ENCODE measurements at places on chromosomes 7 and 10. TPM values are rescaled to one million over a fixed set of nuclear protein-coding genes. Genes with fewer than 3 reads are reported as not detected.

The SHH gene
- total RNA-seq: not detected

The TEX47 gene
- not detected for total RNA-seq

The ZNF273 gene
- total RNA-seq: 6.0 TPM

The GHITM gene
- total RNA-seq: 142 TPM

The PON1 gene
- total RNA-seq: not detected

The CALML5 gene
- 16.6 TPM for total RNA-seq

The PTPN20 gene
- total RNA-seq: 1.8 TPM

The SPDYE6 gene
- not detected for total RNA-seq

The TYW1B gene
- total RNA-seq: 1.00 TPM

The ZNF775 gene
- 1.3 TPM for total RNA-seq

The TSPAN15 gene
- total RNA-seq: 3.4 TPM

The AGAP3 gene
- 76.1 TPM for total RNA-seq

The IL2RA gene
- 1.4 TPM for total RNA-seq

The ENO4 gene
- not detected for total RNA-seq

DNA sequence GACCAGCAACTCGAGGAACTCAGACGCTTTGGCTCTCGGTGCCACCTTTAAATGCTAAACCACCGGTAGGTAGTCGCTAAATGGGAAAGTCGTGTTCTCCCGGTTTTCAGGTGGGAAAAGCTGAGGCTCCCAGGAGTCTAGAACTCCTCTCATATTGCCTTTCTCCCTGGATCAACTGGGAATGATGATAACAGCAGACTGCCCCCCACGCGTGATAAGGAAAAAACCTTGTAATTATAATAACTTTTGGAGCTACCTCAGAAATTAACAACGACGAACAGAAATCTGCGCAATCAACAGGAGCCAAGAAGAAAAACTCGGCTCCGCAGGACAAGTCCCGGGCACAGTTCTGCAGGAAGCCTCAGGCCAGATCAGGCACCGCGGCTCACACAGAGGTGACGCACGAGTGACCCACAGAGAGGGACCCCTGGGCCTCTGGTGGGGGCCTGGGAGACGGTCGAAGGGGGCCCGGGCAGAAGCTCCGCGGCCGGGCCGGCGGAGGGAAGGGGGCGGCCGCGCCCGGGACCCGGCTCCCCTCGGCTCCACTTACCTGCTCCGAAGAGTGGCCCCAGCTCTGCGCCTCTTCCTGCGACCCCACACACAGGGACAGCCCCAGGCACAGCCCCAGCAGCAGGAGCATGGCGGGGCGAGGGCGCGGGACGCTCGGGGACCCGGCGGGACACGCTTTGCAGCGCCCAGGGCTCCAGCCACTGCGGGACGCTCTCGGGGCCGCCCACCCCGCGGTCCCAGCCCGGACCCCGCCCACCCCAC, at the start of gene ITIH5:
TSS of gene ITIH5 (minus strand) at position 714 of the 771 bp plus-strand sequence. CDS start at position 640, 74 bp downstream.
- ATAC-seq: peak; percentile 31

GRCh38 chr7:91655656-91656055, 224.8 kb downstream of the MTERF1 start:
- no peak for ATAC-seq

DNA sequence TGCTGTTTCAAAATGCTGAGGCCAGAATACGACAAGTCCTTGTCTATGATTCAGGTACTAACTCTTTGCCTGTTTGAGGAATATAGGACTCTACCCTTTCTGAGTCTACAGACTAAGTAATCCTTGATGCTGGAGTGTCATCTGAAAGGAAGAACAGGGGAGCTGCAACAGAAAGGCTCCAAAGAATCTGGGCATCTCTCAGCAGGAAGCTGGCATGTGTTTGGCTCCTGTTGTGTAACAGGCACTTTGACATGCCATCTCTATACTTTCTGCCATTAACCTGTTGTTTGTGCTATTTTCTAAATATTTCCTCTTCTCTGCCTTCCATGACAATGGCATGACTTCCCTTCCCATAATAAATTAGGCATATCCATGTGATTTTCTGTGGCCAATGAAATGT, 409.5 kb downstream of the ADRA2A start:
- ATAC-seq: no peak

DNA sequence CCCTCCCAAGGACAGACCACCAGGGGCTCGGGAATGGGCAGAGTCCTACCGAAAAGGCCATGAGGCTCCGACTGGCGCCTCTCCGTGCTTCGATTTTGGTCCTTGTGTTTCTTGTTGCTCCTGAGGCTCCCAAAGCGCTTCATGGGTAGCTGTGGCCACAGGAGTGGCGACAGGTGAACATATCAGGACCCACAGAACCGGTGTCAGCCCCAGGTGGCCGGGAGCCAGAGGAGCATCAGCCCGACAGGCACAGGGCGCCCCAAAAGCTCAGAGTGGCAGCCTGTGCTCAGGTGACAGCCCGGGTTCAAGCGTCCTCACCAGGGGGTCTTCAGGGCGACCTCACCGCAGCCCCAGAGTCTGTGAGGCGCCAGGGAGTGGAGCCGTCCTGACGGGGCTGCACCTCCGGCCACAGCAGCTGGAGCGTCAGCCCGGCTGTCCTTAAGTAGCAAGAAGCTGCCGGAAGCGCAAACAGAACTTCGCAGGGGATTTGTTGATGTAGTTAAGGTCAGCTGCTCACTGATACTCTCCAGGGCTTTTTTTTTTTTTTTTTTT, 141.0 kb downstream of the PRKAG2 start:
- ATAC-seq: no peak

DNA sequence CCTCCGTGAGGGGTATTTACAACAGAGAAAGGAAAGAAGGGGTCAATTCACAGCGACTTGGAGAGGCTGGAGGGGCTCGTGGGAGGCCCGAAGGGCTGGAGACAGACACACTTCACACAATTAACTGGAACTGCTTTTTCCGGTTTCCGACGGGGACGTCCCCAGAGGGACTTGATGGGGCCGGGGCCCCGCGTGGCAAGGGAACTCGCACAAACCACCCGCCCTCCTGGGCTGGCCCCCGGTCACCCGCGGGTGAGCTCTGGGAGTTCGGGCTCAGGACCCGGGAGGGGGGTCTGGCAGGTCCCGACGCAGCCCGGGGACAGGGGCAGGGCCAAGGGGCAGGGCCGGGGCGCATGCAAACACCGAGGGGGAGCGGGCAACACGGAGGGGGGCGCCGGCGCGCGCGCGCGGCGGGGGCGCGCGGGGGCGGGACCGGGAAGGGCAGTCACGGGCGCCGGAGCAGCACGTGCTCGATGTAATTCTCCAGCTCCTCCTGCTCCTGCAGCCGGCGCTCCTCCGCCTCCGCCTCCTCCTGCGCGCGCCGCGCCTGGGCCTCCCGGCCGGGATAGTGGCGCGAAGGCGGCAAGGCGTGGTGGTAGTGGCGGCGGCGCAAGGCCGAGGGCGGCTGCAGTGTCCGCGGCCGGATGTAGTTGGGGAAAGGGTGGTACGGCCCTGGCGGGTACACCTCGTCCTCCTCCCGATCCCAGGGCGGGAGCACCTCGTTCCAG, 2.7 kb downstream of the VGF start:
- ATAC-seq: peak; percentile 40

GRCh38 chr10:115118346-115118745, 25.2 kb downstream of the ATRNL1 start:
- no peak for ATAC-seq

DNA sequence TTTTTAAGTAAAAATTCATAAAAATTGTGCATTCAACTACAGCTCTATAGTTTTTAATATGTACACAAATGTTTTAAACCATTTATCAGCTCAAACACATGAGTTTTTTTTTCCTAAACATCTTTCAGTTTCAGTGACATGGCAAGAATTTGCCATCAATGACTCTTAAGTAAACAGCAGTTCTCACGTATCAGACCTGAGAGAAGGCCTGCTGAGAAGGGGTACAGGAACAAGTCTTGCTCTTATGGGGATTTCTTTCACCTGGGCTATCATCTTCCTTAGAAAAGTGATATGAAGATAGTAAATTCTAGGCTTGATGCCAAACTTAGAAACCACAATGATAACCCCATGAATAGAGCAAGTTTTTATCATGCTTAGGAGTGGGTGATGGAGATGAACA, 467.8 kb downstream of the ARL4A start:
- no peak for ATAC-seq

DNA sequence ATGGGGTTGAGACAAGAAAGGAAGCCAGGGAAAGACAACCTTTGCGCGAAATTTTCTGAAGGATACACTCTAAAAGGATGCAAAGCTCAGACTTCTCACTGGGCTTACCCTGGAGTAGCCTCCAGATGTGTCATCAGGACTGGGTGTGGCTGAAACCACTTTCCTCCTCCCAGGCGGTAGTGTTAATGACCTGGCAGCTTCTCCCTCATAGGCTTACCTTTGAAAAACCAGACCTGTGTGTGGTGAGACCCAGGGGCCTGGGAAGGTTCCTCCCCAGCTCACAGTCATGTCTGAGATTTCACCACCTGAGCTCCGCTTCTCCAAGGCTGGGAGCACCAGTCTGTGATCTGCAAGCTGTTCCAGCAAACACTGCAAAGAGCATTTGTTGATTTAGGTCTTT, 93.7 kb downstream of the EPC1 start:
- ATAC-seq: peak; percentile 99

- ATAC-seq: peak; percentile 69
These were observed 28.4 kb upstream of the SEMA3E start for GRCh38 chr7:83677180-83677866.

- no peak for ATAC-seq
These were observed 12.2 kb downstream of the KCNMA1 start for GRCh38 chr10:77625379-77625778.

DNA sequence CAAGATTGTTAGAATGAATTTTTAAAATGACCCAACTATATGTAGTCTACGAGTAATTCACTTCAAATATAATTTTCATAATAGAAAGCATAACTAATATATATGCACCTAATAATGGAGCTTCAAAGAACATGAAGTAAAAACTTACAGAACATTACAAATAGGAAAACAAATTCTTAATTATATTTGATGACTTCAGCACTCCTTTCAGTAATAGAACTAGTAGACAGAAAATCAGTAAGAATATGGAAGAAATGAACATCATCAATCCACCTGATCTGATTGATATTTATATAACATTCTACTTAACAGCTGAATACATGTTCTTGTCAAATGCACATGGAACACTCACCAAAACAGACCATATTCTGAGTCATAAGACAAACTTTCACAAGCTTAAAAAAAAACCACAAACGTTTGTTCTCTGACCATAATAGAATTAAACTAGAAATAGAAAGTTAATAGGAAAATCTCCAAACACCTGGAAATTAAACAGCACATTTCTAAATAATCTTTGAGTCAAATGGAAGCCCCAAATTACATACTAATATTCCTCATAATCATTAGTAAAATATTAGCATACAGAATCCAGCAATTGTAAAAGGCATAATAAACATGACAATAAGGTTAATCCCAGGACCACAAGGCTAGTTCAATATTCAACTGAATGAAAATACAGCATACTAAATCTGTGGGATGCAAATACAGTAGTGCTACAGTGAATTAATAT, 48.0 kb downstream of the BRAF start:
- no peak for ATAC-seq

- no peak for ATAC-seq
These were observed 52.7 kb downstream of the EEPD1 start for GRCh38 chr7:36205803-36206202.

DNA sequence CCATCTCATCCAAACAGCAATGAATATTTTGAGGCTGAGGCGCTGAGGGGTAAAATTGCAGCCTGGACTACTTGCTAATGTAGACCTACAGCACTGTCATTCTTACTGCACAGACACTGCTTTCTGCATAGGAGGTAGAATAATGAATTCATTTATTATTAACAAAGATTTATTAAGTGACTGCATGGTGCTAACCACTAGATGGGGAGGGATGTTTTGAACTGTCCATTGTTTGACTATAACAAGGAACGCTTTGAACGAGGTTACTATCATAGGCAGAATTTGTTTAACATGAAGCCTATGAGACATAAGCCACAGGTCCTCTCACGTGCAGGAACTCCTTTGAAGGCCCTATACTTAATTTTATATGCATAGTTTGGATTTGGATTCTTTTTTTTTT, 143.8 kb downstream of the CFTR start:
- ATAC-seq: no peak

DNA sequence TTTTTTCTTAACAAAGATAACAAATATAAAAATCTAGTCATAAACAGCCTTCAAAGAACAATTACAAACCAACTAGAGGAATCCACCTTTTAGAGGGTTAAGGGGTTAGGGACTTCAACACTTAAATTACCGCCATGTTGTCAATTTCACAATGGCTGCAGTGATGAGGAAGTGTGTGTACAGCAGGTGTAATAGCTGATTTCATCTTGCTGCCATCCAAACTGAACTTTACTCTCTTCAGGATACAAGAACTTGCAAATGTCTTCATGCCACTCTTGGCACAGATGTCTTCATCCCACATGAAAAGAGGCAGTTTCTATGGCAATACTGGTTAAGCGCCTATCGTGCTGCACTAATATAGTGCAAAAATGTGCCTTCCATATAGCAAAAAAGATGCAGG, 401.0 kb downstream of the PHF14 start:
- ATAC-seq: no peak

GRCh38 chr10:93482145-93482834, at the start of gene MYOF:
Gene MYOF, minus strand, starts transcription at chr10:93482334. Its CDS starts 140 bp downstream, at chr10:93482194.
- peak; percentile 88 for ATAC-seq

GRCh38 chr7:92740700-92741126, 95.7 kb downstream of the CDK6 start:
- no peak for ATAC-seq

DNA sequence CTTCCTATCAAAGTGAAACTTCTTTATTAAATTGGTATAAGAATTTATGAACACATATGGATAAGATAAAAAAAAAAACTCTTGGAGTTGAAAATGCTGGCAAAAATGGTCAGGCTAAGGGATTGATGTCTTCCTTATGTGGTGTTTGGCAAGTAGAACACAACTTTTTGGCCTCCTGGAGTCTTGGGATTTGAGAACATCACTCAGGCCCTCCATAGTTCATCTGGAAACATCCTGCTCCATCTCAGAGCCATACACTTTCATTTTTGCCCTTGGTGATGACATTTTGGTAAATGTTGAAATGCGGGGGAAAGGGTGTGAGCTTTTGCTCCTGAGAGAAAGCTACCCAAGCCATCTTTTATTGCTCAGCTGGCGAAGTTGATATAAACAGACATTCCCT, 27.5 kb upstream of the BTBD16 start:
- ATAC-seq: no peak

GRCh38 chr7:147298611-147299043, 1182.0 kb downstream of the CNTNAP2 start:
- ATAC-seq: no peak

- no peak for ATAC-seq
These were observed 656.1 kb downstream of the INHBA start for GRCh38 chr7:41046776-41047175.

- no peak for ATAC-seq
These were observed 5.3 kb downstream of the CTBP2 start for GRCh38 chr10:125155101-125155500.

DNA sequence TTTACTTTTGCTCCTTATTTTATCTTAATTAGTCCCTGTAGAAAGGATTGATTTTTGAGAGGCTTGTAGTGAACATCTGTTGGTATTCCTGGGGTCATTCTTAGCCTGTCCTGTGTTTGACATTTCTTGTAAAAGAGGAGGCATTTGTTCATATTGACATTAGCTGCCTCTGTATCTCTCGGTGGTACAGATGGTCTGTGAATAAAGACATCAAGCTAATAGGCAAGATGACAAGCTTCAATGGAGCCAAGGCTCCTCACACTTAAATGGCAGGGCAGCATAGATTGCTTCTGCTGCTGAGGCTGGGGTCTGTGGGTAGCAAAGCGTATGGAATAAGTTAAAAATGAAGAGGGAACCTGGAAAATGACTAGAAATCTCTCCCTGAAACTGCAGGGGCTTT, 687.6 kb downstream of the LRMDA start:
- ATAC-seq: no peak

All from esophagus mucosa (tissue), 1 donor.